ENCODE measurements at places on chromosomes 12 and 14.

GRCh38 chr12:97944576-97944975 lies 482.0 kb downstream of the RMST start:
- no peak for DNase-seq

DNA sequence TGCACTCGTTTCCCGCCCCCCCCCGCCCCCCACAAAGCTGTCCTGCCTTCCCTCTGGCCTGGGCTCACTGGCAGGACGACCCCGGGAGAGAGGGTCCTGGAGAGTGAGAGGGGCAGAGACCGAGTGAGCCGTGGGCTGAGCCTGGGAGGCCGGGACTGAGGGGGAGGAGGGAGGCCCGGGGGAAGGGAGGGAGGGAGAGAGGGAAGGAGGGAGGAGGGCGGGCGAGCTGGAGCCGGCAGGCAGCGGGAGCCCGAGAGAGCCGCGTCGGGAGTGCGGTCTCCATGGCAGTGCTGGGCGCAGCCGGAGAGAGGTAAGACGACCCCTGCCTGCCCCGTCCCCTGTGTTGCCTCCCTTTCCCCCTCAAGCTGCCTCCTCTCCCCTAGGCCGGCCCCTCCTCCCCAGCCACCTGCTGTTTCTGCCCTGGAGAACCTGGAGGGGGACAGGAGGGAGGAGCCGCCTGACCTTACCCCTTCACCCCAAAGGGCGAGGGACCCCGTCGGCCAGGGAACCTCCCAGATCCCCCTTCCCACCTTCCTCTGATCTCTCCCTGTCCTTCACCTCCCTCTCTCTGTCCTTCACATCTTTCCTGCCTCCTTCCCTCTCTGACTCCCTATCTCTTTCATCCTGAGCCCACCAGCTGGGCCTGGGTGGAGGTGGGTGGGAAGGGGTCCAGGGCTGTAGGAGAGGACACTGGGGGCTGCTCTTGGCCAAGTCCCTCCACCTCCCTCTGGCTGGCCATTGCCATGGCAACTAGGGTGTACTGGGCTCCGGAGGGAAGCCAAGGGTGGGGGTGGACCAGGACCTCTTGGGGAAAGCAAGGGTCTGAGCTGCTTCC lies at the start of gene GPR162:
GPR162 (plus strand) TSS at position 231 of the 835 bp plus-strand sequence. CDS start 2,078 bp downstream, outside the sequence.
- DNase-seq, result no peak

DNA sequence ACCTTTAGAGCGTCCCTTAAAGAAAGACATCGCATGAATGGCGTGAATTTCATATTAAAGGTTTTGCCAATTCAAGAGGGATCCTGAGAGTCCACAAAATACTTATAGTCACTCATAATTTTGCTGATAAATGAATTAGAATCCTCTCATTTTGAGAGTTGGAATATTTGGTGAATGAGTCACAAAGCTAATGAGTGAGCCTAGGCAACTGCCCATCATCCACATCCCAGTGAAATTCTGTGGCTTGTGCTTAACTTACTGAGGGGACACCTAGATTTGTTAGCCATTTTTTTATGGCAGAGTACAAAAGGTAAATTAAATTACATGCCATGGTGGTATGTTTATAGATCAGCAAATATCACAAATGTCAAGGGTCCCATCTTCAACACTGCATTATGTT lies 12.7 kb upstream of the NOXRED1 start:
- no peak for DNase-seq

DNA sequence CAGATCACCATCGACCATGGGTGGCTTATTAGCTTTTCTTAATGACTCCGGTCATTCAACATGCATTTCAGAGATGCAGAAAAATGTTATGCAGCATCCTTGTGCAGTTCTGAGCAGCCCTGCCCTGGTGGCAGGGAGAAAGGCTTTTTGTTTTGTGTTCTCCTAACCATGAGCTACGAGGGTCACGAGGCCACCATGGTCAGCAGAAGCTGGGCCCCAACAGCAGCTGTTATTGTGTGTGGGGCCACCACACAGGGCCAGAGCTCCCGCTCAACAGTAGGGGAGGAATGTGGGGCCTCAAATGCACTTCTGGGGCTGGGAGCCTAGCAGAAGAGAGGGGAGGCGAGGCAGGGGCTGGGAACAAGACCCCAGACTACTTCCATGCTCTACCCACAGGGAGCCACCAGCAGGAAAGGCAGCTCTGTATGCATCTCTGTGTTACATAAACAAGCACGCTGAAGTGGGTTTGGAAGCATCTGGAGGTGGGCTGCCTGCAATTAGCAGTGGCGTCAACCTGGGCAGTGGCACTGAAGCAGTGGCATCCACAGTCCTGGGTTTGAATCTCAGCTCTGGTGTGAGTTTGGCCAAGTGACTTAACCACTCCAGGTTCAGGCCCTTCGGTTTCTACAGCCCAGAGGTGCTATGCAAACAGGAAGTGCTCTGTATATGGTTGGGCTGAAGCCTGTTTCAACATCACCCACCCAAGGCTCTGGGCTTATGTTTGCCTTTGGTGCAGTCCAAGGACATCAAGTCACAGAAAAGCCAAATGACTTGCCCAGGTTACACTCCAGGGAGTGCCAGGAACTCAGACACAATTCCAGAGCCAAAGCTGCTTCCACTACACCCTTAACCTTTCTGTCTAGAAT lies 16.3 kb downstream of the GLTP start:
- no peak for DNase-seq

DNA sequence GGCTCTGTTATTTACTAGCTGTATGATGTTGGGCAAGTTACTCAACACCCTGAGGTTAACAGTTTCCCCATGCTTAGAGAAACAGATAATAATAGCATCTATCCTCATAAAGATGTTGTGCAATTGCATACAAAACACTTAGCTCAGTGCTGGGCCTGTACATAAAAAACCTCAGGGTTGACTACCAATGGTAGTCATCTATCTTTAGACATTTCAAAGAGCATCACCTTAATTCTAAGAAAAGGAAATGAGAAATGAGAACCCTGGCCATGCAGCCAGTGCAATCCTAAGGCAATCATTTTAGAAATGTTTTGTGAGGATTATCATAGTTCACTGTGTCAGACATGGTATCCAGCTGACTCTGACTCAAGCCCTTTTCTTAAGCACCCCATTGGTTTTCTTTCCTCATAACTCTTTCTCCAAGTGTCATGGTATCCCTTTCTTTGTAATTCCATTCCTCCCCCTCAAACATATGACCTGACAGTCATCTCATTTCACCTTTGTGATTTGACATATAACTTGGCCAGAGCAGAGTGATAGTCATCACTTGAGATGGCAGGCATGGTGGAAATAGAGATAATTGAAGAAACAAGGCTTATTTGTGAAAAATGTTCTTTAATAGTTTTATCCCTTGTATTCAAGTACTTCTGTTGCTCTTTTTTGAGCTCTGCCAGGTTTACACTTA lies 29.5 kb upstream of the OSBPL8 start:
- no peak for DNase-seq

DNA sequence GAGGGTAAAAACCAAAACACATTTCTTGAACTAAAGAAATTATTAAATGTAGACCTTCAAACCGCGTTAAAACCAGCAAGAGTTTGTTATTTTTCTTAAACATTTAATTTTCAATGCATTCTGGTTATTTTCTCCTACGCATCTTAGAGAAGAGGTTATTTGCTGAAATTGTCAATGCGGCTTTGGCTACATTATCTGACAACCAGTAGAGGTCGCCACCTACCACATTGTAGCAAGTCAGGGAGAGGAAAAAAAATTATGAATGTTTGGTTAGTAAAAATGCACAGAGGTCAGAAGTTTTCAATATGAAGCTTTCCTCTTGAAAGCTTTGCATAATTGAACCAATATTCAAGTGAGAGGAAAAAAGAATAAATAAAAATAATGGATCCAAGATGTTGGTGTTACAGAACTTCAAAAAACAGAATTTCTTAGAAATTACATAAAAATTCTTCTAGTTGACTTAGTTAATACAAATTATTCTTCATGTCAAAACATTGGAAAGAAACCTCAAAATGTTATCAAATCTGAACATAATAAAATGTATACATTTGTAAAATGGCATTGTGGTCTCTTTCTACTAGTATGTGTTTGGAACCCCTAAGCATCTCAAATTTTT lies 159.4 kb upstream of the TMTC2 start:
- DNase-seq, result no peak

DNA sequence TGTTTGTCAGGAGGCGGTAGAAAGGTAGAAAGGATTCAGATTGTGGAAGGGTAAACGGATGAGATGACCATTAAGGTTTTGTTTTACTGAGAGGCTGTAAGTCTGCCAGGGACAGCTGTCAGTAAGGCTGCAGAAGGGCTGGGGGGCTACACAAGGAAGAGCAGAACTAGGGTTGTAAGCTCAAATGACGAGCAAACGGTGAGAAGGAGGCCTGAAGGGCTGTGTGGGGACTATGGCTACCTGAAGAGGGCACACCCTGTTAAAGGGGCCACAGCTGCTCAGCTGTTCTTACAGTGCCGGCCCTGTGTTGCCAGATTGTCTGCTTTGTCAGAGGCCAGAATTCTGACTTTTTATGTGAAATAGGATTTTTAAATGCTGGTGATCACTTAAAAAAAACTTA lies 19.1 kb downstream of the VASH1 start:
- DNase-seq, result no peak

GRCh38 chr12:31362759-31363415 lies 36.9 kb upstream of the SINHCAF start:
- DNase-seq, result no peak

DNA sequence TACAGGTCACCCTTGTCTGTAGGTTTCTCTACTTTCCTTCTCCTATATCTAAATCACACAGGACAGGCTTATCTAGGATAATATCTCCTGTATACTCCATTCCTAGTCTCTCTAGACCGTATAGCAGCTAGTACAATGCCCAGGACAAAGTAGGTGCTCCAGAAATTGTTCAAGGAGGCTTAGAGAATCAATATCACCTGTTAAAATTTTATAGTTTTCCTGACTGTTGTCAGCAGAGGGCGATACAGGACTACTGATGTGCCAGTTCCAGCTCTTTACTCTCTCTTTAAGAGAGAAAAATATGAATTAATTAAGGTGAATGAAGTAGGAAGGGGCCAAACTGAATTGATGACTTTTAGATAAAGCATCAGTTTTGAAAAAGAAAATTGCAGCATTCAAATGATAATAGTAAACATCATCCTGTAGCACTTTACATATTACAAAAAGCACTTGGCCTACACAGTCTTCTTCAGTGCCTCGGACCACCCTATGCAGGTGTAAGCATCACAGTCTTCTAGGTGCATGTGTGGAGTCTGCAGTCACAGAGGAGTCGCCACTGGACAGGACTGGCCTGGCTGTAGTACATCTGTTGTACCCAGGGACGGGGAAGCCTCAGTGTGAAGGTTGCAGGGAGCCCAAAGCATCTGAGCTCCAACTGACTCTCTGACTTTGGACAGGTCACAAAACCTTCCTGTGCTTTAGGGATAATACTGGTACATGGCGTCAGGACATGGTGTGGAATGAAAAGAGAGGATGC lies 61.9 kb upstream of the MAX start:
- DNase-seq, result no peak

GRCh38 chr12:46660276-46660675 lies 165.5 kb downstream of the SLC38A4 start:
- DNase-seq, result no peak

- no peak for DNase-seq
These were observed 91.9 kb downstream of the RAD52 start for GRCh38 chr12:857611-858010.

DNA sequence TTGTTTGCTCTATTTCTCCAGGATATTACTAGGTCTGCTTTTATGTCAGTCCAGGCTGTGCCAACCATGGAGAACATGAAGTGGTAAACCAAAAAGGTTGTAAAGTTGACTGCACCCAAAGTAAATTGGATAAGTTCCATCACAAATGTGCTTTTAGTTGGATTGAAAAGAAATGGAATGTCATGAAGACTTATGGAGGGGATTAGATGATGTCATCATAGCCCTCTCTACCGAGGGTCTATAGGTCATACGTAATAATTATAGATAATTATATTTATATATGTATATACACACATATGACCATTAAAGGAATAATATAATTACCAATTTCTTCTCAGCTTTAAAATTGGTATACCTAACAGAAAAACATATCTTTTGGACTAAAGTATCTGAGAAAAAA lies 714.9 kb downstream of the NOVA1 start:
- DNase-seq, result no peak

DNA sequence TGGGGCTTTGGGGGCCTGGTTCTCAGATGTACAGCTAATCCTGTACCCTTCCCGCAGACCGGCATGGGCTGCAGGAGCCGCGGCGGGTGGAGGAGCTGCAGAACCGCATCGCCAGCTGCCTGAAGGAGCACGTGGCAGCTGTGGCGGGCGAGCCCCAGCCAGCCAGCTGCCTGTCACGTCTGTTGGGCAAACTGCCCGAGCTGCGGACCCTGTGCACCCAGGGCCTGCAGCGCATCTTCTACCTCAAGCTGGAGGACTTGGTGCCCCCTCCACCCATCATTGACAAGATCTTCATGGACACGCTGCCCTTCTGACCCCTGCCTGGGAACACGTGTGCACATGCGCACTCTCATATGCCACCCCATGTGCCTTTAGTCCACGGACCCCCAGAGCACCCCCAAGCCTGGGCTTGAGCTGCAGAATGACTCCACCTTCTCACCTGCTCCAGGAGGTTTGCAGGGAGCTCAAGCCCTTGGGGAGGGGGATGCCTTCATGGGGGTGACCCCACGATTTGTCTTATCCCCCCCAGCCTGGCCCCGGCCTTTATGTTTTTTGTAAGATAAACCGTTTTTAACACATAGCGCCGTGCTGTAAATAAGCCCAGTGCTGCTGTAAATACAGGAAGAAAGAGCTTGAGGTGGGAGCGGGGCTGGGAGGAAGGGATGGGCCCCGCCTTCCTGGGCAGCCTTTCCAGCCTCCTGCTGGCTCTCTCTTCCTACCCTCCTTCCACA lies 7.6 kb downstream of the NR4A1 start:
- no peak for DNase-seq

- DNase-seq, result no peak
These were observed 362.6 kb downstream of the TMEM121 start for GRCh38 chr14:105888784-105889665.

- no peak for DNase-seq
These were observed 28.7 kb upstream of the REP15 start for GRCh38 chr12:27667540-27667939.

DNA sequence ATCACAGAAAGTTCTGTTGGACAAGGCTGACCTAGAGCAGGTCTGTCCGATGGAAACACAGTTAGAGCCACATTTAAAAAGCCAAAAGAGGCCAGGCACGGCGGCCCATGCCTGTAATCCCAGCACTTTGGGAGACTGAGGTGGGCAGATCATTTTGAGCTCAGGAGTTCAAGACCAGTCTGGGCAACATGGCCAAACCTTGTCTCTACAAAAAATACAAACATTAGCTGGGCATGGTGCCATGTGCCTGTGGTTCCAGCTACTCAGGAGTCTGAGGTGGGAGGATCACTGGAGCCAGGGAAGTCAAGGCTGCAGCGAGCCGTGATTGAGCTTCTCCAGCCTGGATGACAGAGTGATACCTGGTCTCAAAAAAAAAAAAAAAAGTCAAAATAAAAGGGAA lies 14.9 kb downstream of the UBE3B start:
- no peak for DNase-seq

GRCh38 chr12:117522559-117522958 lies 161.1 kb upstream of the NOS1 start:
- DNase-seq, result no peak

- DNase-seq, result no peak
These were observed 12.2 kb downstream of the CAPZA3 start for GRCh38 chr12:18750085-18750484.

- DNase-seq, result no peak
These were observed 33.0 kb upstream of the P2RX4 start for GRCh38 chr12:121176826-121177529.

All from stimulated activated CD8-positive, alpha-beta memory T cell treated with anti-CD3 and anti-CD28 coated beads, Interleukin-2, amount 100 ng/mL, for 48 hours (primary cell).